ENCODE measurements at places on chromosomes 5 and 9.

DNA sequence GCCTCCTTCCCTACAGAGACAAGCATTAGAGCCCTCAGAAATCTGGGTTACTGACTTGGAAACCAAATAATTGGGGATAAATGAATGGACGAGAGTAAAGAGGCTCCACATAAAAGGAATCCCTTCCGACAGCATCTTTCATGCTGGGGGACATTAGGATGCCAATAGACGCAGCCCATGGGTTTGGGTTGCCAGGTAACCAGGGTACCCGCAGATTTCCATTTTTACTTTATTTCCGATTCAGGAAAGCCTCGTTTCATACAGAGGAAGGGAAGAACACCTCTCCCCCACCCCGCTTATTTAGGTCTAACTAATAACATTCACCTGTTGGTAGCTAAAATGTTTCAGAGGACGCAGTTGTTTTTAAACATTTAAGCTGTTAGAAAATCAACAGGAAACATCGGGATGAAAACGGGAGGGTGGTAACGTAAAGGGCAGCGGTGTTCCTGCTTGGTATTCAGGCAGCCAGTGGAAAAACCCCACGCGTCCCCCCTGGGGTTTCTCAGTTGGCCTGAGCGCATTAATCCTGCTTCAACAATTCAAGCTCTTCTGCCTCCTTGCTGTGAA lies 179.5 kb downstream of the YTHDC2 start:
- DNase-seq = no peak

- no peak for DNase-seq
Measured at GRCh38 chr5:104223885-104224773, 661.5 kb upstream of the NUDT12 start.

GRCh38 chr9:112569186-112569585 lies 82.6 kb downstream of the KIAA1958 start:
- no peak for DNase-seq

- no peak for DNase-seq
Measured at GRCh38 chr9:106576232-106576760, 286.7 kb upstream of the ZNF462 start.

DNA sequence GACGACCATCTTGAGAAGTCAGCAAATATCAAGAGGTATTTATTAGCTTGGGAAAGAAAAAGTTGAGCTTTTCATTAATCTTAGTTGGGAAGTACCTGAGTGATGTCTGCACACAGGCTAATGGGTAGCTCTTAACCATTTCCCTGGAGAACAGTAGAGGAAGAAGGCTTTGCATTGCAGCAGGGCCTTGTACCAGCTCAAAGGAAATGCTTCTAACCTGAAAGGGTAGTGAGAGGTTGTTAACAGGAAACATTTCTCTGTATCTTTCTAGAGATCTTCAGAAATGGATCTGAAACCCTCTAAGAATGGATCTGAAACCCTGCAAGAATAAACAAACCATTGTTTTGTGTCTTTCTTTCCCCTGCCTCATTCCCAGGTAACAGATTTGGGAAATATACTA lies 393.3 kb downstream of the PLK2 start:
- DNase-seq = no peak

DNA sequence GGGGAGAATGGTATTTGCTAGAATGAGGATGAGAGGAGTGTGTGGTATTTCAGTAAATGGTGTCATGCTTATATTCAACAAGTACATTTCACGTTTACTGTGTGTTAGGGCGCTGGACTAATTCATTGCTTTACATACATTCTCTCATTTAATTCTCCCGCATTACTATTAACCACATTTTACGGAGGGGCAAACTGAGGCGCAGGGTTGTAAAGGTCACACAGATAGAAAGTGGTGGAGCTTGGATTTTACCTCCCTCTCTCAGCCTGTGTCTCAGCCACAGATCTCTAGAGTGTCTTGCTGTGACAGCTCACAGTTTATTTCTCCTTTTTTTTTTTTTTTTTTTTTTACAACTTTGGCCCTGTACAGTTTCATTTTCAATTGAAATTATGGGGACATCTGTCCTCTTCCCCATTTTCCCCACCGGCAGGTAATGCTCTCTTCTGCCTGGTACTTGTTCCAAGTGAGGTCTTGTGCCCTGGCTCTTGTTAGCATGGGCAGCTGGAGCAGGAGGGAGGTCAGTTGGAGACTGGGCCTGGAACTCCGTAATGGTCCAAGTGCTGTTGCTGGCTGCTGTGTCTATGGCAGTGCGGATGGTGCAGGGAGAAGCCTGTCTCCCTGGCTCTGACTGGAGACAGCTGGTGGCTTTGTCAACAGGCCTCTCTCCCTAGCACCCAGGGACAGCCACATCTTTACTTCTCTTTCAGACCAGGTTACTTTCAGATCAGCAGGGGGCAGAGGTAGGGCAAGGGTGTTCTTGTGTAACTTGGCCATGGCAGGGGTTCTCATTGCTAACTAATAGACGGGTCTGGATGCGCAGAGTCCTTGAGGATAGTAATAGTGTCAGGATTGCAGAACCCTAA lies 20.5 kb upstream of the NDST1 start:
- DNase-seq = no peak

- no peak for DNase-seq
Measured at GRCh38 chr9:70121818-70122436, 78.3 kb downstream of the MAMDC2 start.

- DNase-seq = no peak
Measured at GRCh38 chr5:57435701-57436134, 46.9 kb downstream of the ACTBL2 start.

- DNase-seq = no peak
Measured at GRCh38 chr5:89343666-89344065, 460.7 kb upstream of the MEF2C start.

- no peak for DNase-seq
Measured at GRCh38 chr5:61184708-61185107, 22.4 kb upstream of the SMIM15 start.

GRCh38 chr9:36029765-36030528 lies 6.8 kb upstream of the RECK start:
- DNase-seq = no peak

DNA sequence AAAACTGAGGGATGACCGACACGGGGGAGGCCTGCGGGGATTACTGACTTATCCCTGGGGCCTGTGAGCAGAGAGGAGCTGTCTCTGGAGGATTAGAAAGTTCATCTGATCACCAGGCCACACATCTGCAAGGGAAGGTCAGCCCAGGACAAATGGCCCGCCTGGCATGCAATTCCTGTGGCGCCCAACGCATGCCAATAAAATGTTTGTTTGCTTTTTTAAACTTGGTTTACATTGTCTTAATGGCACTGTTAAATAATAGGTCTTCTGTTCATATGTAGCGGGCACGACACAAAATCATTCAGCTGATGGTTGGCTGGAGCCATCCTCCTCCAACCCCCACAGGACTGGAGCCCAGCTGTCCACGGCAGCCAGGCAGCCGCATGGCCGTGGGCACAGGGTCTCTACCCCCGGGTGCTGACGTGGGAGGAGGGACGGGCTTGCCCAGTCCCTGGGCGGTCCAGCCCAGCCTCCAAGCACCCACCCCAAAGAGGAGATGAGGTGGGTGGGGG lies 41.0 kb upstream of the SLC12A7 start:
- no peak for DNase-seq

- DNase-seq = no peak
Measured at GRCh38 chr5:153562189-153562588, 71.7 kb downstream of the GRIA1 start.

DNA sequence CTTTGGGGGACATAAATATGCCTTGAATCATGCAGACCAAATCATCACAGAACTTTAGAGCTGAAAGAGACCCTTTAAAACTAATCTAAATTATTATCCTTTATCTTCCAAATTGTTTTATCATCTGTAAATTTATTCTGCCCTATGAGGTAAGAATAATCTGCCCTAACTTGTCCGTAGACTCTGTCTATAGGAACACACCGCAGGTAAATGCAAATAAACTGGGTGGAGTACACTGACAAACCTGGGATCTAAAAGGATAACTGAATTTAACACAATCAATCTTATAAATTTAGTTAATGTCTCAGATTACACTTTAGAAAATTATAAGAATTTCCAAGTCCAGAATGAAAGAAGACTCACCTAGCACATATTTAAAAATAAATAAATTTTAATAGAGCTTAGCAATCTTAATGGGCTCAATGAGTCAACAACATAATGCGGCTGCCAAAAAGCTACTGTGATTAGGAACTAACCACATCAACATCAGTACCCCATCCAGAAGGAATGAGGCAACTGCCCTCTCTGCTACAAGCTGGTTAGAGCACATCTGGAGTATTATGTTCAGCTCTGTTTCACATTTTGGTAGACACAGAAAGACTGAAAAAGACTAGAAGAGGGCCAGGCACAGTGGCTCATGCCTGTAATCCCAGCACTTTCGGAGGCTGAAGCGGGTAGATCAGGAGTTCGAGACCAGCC lies 5.6 kb downstream of the MEGF9 start:
- DNase-seq = no peak
